ENCODE measurements at places on chromosomes 7 and 10. TPM values are rescaled to one million over a fixed set of nuclear protein-coding genes. Genes with fewer than 3 reads are reported as not detected.

The TAS2R5 gene
- total RNA-seq, result 1.7 TPM

The CD36 gene
- total RNA-seq, result 114 TPM

The PON3 gene
- 0.55 TPM for total RNA-seq

The PTPRZ1 gene
- 2.7 TPM for total RNA-seq
